ENCODE measurements at places on chromosomes 4 and X.

GRCh38 chr4:118400356-118400755 is 47.6 kb upstream of the PRSS12 start:
- DNase-seq, result no peak

DNA sequence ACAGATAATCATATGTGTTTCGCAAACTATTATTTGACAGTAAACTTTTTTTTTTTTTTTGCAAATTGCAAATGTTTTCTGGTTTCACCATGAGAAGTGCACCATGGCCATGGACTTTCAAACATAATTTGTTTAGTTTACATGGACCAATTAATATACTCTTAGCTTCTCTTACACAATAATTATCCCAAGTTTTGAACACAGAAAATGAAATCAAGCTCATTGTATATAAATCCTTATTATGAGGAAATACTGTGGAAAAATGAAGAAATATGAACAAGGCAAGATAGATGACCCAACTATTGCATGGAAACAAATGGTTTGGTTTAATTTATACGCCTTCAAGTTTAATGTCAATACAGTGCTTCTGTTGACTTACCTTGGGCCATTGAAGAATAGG is 3.9 kb downstream of the FGF5 start:
- no peak for DNase-seq

DNA sequence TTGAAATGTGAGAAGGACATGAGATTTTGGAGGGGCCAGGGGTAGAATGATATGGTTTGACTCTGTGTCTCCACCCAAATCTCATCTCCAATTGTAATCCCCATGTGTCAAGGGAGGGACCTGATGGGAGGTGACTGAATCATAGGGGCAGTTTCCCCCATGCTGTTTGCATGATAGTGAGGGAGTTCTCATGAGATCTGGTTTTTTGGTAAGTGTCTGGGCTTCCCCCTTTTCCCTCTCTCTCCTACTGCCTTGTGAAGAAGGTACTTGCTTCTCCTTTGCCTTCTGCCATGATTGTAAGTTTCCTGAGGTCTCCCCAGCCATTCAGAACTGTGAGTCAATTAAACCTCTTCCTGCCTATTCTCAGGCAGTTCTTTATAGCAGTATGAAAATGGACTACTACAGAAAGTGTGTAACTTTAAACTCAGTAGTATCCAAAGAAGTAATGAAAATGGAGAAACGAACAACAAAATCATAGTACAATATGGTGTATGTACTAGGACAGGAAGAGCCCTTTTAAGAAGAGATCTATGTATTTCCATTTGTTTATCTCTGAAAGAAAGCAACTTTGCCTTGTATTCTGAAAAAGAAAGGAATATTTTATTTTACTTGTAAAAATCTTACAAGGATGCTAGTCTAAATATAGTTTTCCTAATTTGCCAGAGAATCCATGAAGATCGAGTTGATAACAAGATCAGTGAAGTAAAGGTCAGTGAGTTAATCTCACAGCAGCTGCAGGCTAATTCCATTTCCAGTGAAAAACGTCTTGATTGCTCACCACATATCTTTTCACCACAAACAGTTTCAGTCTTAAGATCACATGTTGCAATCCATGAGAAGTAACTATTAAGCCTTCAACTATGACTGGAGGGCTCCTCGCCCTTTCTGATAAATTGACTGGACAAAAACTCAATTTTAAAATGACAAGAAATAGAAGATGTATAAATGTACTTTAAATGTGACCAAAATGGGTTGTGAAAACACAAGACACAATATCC is 20.5 kb downstream of the PKD2 start:
- DNase-seq, result no peak

GRCh38 chr4:81792521-81792920 is 320.8 kb upstream of the RASGEF1B start:
- DNase-seq, result no peak

GRCh38 chr4:102430461-102430910 is 70.7 kb upstream of the NFKB1 start:
- no peak for DNase-seq

GRCh38 chr4:142845293-142846107 is 601 bp downstream of the INPP4B start:
- no peak for DNase-seq

GRCh38 chrX:120402369-120402768 is 40.5 kb downstream of the ATP1B4 start:
- DNase-seq, result no peak

GRCh38 chr4:30555775-30556174 is 164.4 kb upstream of the PCDH7 start:
- no peak for DNase-seq

DNA sequence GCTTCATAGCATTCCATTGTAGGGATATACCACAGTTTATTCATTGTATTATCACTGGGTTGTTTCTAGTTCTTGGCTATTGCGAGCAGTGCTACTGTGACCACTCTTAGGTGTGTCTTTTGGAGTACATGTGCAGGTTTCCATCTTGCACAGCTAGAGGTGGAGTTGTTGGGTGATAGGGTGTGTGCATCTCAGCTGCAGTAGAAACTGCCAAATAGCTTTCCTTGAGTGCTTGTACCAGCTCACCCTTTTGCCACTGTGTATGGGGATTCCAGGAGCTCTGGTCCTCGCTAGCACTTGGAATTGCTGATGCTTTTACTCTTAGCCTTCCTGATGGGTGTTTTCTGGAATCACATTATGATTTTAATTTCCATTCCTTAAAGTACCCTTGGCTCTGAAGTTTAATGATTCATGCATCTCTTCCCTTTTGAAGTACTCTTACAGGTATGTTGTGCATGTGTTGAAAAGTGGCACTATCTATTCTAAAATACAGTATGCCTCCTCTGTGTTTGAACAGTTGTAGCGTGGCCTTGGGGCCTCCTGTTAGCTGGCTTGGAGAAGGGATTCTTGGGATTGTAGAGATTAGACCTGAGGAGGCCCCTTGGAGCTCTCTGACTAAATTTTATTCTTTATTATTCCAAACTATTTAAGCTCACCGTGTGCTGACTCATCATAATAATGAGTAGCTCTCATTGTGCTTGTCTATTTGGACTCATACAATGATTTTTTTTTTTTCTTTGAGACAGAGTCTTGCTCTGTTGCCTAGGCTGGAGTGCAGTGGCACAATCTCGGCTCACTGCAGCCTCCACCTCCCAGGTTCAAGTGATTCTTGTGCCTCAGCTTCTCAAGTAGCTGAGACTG is 38.4 kb downstream of the HTT start:
- no peak for DNase-seq

DNA sequence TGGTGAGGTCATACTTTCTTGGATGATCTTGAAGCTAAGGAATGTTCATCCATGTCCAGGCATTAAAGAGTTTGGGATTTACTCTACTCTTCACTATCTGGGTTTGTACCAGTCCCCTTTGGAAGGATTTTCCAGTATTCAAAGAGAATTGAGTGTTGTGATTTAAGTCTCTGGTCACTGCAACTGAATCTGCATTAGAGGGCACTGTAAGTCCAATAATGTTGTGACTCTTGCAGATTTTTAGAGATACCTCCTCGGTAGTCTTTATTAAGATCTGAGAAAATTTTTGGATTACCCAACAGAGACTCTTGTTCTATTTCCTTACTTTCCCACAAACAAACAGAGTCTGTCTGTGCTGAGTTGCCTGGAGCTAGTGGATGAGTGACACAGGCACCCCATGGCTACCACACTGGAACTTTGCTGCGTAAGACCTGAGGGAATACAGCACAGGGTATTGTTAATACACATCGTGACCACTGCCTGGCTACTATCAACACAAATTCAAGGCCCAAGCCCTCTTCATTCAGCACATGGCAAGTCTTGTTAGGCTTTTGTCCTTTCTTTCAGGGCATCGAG is 357.1 kb upstream of the KLHL4 start:
- no peak for DNase-seq

DNA sequence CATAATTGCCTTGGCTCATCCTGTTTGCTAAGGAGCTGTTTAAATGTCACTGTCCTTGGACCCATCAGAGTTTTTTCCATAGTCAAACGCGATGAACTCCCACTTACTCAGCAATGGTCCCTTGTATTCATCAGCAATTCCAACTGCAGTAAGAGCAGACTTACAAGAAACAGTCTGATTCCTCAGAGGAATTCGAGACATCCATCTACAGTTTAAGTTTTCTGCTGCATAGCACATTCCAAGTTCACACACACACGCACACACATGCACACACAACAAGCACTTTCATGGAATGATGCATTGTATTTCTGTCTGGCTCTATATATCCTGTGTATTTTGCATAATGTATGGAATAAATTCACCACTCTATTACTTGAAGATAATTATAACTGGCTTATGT is 32.7 kb upstream of the TMEM150C start:
- no peak for DNase-seq

DNA sequence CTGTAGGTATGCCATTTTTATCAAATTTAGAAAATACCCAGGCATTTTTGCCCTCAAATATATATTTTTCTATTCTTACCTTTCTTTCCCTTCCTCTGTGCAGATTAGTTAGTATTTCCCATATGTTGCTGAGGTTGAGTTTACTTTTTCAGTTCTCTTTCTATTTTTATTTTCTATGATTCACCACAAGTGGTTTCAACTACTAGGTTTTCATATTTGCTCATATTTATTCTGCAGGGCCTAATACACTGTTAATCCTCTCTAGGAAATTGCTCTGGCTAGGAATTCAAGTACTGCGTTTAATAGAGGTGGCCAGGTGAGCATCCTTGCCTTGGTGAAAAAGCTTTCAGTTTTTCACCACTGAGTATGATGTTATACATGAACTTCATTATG is 1535.3 kb upstream of the PCDH10 start:
- no peak for DNase-seq

DNA sequence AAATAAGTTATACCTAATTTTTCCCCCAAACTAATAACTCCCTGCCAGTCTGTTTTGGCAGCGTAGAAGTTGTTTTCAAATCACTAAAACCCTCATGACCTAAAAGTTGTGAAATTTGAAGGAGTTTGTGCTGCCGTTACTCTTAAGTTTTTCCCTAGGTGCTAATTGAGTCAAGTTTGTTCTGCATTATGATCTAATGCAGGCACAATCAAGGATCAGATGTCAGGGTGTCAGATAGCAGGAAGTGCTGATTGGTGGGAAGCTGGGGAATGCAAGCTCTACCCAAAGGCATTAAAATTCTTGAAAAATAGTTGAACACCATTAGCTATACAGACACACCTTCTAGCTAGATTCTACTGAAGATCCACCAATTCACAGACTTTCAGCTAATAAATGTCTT is 51.9 kb downstream of the ARX start:
- DNase-seq, result no peak

DNA sequence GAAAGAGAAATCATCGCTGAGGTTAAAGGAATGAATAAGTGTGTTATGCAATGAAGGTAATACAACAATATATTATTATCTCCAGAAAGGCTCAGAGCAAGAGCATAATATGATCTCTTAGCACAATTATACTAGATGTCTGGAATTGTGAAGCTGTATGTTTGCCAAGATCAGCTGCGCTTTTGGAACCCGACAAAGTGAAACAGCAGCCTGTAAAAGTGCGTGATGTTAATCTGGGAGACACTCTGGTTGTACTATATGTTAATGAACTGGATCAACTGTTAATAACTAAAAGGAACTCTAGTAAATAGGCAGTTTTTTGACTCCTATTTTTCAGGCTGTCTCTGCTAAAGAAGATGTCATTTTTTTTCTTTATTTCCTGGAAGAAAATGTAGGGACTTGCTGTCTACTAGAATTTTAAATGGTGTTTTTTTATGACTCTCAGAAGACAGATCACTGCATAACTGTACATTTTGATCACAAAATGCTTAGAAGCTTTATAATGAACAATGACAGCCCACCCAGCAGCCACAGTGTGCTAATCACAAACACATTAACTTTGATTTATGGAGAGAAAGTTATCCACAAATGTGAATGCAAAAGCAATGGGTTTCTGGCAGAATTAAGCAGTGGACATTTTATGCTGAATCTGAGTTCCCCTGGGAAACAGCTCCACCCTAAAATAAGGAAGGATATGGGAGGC is 50.2 kb downstream of the UGT2B28 start:
- DNase-seq, result no peak

GRCh38 chr4:40434126-40434687 is 99.1 kb downstream of the CHRNA9 start:
- DNase-seq, result no peak

- no peak for DNase-seq
Measured at GRCh38 chrX:4550018-4550417, 836.6 kb upstream of the PRKX start.

GRCh38 chrX:2228536-2228935 is 272.2 kb downstream of the DHRSX start:
- DNase-seq, result no peak

GRCh38 chr4:48902266-48902665 is 4.3 kb downstream of the OCIAD2 start:
- DNase-seq, result no peak

- no peak for DNase-seq
Measured at GRCh38 chr4:79673377-79673776, 265.3 kb upstream of the GK2 start.

GRCh38 chr4:140095694-140096482 is 58.1 kb downstream of the MAML3 start:
- DNase-seq, result no peak

Measured in vagina (tissue), 2 donors.